EH (cell line): ENCODE measurements at places on chromosomes 16 and 17.

DNA sequence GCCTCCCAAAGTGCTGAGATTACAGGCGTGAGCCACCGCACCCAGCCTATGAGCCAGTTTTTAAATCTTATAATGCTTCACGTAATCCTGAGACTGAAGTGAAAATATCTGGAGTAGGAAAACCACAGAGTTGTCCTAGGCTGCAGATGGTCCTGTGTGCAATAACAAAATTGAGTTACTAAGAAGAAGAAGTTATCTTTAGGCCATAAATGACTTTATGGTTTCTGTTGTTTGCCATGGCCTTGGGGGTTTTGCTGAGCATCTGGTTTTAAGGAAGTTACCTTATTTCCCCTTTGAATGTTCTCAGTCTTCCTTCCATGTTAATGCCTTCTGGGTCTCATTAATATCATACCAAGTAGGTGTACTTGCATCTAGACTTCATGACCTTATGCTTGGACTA lies 16.5 kb downstream of the NMT1 start:
- DNase-seq = no peak

GRCh38 chr17:78748730-78749317 lies 33.2 kb downstream of the CYTH1 start:
- peak; percentile 56 for DNase-seq

GRCh38 chr16:89898201-89898967 lies 20.3 kb upstream of the MC1R start:
- DNase-seq = no peak

GRCh38 chr16:65372171-65372570 lies 250.3 kb upstream of the CDH11 start:
- DNase-seq = no peak

GRCh38 chr17:48609759-48610281 lies 997 bp downstream of the HOXB7 start:
- no peak for DNase-seq

DNA sequence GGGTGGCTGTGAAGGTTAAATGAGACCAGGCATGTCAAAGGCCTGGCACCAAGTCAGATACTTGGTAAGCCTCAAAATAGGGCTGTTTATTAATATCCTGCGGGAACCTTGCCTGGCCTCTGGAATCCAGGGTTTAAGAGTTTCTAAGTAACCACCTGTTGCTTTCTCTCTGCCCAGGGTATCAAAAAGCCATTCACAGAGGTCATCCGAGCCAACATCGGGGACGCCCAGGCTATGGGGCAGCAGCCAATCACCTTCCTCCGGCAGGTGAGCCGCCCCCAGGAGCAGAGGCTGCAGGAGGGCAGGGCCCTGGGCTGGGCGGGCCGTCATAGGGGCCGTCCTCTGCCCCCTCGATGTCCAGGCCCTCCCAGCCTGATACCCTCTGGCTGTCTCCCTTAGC lies 13.3 kb downstream of the GPT2 start:
- DNase-seq = no peak

DNA sequence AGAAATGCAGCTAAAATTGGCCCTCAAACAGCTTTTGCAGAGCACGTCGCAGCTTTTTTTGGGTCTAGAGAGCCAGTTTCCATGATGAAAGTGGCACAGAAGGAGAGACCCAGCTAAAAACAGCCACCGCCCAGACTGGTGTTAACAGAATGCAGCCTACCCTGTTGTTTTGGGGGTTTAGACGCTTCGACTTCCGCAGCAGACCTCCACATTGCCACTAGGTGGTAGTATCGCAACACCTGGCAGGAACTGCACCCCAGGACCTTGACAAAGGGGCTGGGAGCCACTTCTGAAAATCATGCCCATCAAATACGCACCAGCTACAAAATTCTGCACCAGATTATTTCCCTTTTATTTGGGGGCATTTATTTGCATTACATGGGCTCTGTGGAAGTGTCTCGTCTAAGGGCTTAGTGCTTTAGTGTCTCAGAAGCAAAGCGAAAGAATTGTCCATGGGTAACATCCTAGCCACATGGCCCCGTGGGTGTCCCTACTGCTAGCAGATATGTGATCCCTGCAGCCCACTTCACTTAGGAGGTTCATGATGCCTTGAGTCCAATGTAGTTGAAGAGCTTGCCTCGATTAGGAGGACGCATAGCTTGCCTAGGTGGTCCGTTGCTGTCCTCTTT lies 167.1 kb downstream of the HAPSTR1 start:
- peak; percentile 32 for DNase-seq

DNA sequence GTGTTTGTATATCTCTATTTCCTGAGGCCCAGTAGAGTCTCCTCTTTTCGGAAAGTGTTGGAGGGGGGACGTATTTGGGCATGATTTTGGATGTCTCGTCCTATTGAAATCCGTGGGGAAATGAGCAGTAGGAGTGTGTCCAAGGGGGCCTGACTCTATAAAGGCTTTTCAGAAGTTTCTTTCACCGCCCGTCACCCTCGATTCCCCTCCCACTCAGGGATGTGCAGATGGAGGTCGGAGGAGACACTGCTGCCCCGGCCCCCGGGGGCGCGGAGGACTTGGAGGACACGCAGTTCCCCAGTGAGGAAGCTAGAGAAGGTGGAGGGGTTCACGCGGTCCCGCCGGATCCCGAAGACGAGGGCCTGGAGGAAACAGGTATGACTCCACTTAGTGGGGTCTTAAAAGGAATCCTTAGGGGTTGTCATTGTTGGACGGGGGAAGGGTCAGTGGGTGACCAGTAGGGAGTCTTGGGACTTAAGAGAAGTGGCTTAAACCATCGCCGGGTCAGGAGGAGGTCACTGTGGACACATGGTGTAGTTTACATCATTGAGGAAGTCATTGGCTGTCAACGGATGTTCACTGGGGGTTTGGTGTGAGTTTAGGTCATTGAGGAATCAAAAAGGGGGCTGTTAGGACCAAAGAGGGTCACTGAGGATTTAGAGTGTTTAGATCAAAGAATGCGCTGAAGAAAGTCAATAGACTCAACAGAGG lies 424 bp downstream of the MON1B start:
- DNase-seq = peak; percentile 29

DNA sequence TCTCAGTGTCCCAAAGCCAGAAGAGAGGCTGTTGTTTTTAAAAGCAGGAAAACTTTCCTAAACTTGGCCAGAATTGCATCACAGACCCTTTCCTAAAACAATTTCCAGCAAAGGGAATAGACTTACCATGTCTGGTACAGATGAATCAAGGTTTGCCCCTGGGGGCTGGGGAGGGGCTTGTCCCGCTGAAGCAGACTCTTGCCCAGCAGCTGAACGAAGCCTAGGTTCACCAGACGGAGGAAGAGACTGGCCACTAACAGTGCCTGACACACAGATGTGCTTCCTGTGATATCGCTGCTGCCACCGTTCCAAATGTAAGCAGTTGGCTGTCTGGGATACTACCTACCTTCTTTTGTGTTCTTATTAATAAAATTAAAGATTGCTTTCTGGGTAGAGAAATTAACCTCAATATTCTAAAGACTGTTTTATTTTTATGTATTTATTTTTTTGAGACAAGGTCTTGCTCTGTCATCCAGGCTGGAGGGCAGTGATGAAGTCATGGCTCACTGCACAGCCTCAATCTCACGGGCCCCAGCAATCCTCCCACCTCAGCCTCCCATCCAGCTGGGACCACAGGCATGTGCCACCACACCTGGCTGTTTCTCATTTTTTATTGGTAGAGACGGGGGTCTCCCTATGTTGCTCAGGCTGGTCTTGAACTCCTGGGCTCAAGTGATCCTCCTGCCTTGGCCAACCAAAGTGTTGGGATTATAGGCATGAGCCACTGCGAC lies 13.5 kb downstream of the PRCD start:
- no peak for DNase-seq

DNA sequence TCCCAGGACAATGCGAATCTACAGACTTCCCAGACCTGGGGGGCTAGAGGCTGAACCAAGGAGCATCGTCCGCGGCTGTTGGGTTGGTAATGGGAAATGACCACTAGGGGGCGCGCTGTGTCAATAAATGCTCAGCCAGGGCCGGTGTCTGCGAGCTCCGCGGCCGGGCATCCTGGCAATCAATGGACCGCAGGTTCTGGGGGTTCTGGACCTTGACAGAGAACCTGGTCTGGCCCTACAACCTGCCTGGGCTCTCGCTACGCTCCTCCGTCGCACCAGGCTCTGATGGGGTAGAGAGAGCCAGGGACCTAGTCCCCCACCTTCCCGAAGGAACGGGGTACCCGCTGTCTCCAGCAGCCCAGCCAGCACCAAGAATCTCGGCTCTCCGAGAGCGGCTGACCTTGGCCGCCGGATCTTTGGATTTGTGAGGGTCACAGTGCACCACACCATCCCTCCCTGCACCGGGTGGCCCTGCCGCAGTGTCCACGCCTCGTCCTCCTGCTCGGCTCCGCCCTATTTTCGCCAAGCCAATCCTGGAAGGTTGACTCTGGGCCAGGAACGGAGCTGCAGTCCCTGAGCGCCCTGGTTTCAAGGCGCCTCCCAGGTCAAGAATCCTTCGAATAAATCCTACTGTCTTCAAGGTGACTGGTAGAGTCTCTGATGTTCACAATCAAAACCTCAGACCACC lies 20.4 kb upstream of the BEAN1 start:
- peak; percentile 72 for DNase-seq

- no peak for DNase-seq
Measured at GRCh38 chr16:924806-925205, 46.0 kb downstream of the LMF1 start.
